ENCODE measurements at places on chromosomes 6 and 20. TPM values are rescaled to one million over a fixed set of nuclear protein-coding genes. Genes with fewer than 3 reads are reported as not detected.

- no peak for DNase-seq
Measured at GRCh38 chr20:49078310-49078709, 32.2 kb downstream of the CSE1L start.

- no peak for DNase-seq
Measured at GRCh38 chr6:113616701-113617274, 240.4 kb upstream of the MARCKS start.

DNA sequence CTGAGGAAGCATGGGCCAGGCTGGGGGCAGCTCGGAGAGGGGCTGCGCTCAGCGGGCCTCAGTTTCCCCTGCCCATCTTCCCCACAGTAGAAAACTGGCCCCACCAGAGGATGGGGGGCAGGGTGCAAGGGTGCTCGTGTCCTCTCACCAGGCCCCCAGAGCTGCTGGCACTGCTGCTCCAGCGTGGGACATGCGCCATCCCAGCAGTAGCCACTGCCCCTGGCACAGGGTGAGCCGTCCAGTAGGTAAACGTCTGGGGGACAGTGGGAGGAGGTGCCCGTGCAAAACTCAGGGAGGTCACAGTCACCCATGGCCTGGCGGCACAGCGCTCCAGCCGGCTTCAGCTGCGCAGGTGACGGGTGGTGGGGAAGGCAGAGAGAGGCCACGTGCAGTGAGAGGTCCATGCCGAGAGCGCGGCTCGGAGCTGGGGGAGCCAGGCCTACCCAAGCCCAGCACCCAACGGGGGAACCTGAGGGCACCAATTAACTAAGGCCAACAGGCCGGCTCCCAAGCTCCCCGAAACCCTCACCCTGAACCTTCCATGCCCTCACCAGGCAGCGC is 8.9 kb upstream of the GFRA4 start:
- no peak for DNase-seq

DNA sequence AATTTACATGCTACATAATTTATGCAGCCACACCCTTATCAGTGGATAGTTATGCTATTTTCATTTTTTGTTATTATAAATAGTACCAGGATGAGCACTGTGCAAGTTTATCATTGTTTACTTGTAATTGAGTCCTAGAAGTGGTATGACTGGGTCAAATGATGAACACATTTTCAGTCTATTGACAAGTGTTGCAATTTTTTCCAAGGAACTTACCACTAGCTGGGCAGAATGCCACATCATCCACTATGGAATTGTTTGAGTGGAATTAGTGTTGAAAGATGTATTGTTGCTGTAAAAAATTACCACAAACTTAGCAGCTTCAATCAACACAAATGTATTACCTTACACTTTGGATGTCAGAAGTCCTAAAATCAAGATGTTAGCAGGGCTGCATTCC is 38.1 kb upstream of the OPN5 start:
- peak; percentile 13 for DNase-seq

DNA sequence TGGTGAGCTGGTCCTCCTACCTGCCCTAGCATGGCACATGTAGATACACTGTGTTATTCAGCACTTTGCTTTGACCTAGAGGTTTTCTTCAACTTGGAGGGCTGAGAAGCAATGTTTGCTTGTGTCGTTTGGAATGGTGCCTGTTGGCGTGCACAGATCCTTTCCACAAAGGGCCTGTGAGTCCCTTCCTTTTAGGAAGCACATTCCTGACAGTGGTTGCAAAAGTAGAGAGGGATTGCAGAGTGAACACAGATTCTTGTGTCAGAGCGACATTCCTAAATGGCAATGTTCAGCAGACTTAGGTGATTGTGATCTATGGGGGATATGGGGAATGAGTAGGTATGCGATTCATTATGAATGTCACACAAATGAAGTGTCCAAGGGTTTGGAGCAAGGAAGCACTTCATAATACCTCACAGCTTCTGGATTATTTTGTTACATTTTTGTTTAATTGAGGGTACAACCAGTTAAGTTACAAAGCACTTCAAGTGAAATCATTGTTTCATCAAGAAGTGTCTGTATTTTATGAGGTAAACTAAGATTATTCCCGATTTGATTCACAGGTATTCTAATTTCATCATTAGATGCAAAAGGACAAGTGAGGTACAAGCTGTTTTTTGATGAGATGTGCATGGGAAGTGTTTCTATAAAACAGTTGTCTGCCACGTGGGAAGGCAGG is 713 bp upstream of the RNF144B start:
- no peak for DNase-seq

SYNE1 gene
- polyA plus RNA-seq, result 9.9 TPM

KIAA0408 gene
- 3.0 TPM for polyA plus RNA-seq

ENPP1 gene
- polyA plus RNA-seq, result 0.97 TPM

All from A549 (cell line).